ENCODE measurements at places on chromosomes 3 and 15. TPM values are rescaled to one million over a fixed set of nuclear protein-coding genes. Genes with fewer than 3 reads are reported as not detected.

Gene TNNC1
- 0.26 TPM for total RNA-seq

Gene GOLGA8J
- not detected for total RNA-seq

Gene STAC
- 0.08 TPM for total RNA-seq

Gene CCDC174
- 7.9 TPM for total RNA-seq

Gene ADAMTS9
- total RNA-seq: 34.4 TPM

Gene CCR3
- total RNA-seq: not detected

Gene ITGA11
- total RNA-seq: 2.0 TPM

Gene SNRPA1
- total RNA-seq: 38.3 TPM

Gene MORC1
- total RNA-seq: not detected

Gene KCNAB1
- total RNA-seq: 0.13 TPM

Gene PLCH1
- under 0.01 TPM for total RNA-seq

Gene RAF1
- total RNA-seq: 67.6 TPM

Gene NDUFAF3
- total RNA-seq: 275 TPM

Gene RHCG
- under 0.01 TPM for total RNA-seq

Gene RGMA
- 5.3 TPM for total RNA-seq

Gene HAUS2
- 38.0 TPM for total RNA-seq

Gene CHSY1
- 33.6 TPM for total RNA-seq

Gene OGG1
- 13.9 TPM for total RNA-seq

Gene ECE2
- total RNA-seq: not detected

Gene RPL35A
- 927 TPM for total RNA-seq

Gene RAB6B
- 0.65 TPM for total RNA-seq

Gene COL8A1
- total RNA-seq: 40.2 TPM

Gene SNX22
- 0.40 TPM for total RNA-seq

Gene LRRIQ4
- not detected for total RNA-seq

Gene MUC4
- total RNA-seq: 0.39 TPM

Gene RTP3
- not detected for total RNA-seq

Gene INSYN1
- 0.52 TPM for total RNA-seq

Gene GASK1A
- total RNA-seq: 1.1 TPM

Measured in epithelial cell of alveolus of lung (primary cell).